Tongue (tissue), 3 donors: ENCODE measurements at places on chromosomes 13 and 19. TPM values are rescaled to one million over a fixed set of nuclear protein-coding genes. Genes with fewer than 3 reads are reported as not detected.

IZUMO2 gene
- total RNA-seq = not detected

TUBA3C gene
- total RNA-seq = not detected

FCAR gene
- total RNA-seq = 2.6 TPM

INAFM1 gene
- total RNA-seq = 4.8 TPM

FLT3 gene
- total RNA-seq = 0.62 TPM

ONECUT3 gene
- total RNA-seq = not detected

VAV1 gene
- total RNA-seq = 2.5 TPM

DCLK1 gene
- total RNA-seq = 62.5 TPM

SIGLECL1 gene
- not detected for total RNA-seq

ZNF628 gene
- 4.4 TPM for total RNA-seq

LIG1 gene
- total RNA-seq = 21.2 TPM

MISP gene
- 2.9 TPM for total RNA-seq

ACER1 gene
- total RNA-seq = not detected

SHANK1 gene
- 6.3 TPM for total RNA-seq

BEST2 gene
- total RNA-seq = not detected

VSTM1 gene
- total RNA-seq = not detected

CYP2A6 gene
- not detected for total RNA-seq

LGALS7 gene
- 10.4 TPM for total RNA-seq

LILRB2 gene
- 0.72 TPM for total RNA-seq

LMO7 gene
- total RNA-seq = 340 TPM

ATXN8OS gene
- not detected for total RNA-seq

NLRP4 gene
- not detected for total RNA-seq

HIPK4 gene
- total RNA-seq = not detected

KIR3DL2 gene
- not detected for total RNA-seq

ARID3A gene
- 5.2 TPM for total RNA-seq

ACOD1 gene
- total RNA-seq = not detected

WDR87 gene
- not detected for total RNA-seq

CYSLTR2 gene
- total RNA-seq = 0.31 TPM

EBI3 gene
- total RNA-seq = not detected

ZSCAN4 gene
- not detected for total RNA-seq

TPTE2 gene
- not detected for total RNA-seq

SHFL gene
- total RNA-seq = 15.7 TPM

SMAD9 gene
- 19.5 TPM for total RNA-seq

CCNE1 gene
- total RNA-seq = 7.0 TPM

KLF12 gene
- total RNA-seq = 26.0 TPM

SMIM44 gene
- not detected for total RNA-seq

CNFN gene
- total RNA-seq = 1.6 TPM

ZNF723 gene
- total RNA-seq = not detected

ZNF230 gene
- total RNA-seq = 5.3 TPM

KLF5 gene
- 49.3 TPM for total RNA-seq

B3GNT8 gene
- total RNA-seq = 3.9 TPM

ZNF701 gene
- 17.7 TPM for total RNA-seq

TMEM272 gene
- total RNA-seq = not detected

SLC10A2 gene
- not detected for total RNA-seq

KLF1 gene
- total RNA-seq = 1.6 TPM
